Neural crest cell (in vitro differentiated cells): ENCODE measurements at places on chromosomes 7 and 10.
A peak's percentile ranks its signal among the peaks of the same experiment; 100 is the strongest.

DNA sequence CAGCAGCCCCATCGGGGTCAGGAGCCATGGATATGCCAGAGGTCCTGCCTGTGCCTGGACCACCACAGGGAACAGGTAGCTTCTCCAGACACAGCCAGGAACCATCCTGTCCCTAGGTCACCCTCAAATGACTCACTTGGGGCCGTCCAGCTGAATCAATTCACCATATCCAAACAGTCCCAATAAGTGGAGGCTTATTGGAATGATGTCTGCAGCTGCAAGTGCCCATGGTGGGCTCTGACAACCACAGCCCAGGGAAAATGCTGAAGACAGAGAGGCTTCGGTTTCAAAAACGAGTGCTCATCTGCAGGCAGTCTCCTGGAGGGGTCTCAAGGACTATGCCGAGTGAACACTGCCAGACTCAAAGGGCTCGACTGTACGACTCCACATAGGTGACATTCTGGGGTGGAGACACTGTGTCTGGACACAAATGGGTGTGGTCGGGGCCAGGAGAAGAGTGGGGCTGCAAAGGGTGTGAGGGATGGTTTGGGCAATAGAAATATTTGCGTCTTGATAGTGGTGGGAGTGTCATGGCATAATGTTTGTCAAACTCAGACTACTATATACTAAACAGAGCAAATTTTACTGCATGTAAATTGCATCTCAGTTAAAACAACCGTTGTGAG is 204.8 kb downstream of the TNS3 start:
- DNase-seq: no peak

- no peak for DNase-seq
These were observed 14.4 kb downstream of the RNF216 start for GRCh38 chr7:5767066-5767465.

DNA sequence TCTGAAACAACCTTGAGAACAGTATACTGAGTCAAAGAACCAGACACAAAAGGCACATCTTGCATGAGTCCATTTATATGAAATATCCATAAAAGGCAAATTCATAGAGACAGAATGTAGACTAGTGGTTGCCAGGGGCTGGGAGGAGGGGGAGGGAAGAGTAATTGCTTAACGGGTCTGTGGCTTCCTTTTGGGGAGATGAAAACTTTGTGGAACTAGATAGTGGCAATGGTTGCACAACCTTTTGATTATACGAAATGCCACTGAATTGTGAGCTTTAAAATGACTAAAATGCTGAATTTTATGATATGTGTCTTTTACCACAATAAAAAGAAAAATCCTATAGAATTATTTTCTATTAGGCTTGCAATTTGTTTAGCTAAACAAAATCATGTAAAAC is 16.8 kb downstream of the ADRB1 start:
- no peak for DNase-seq

- DNase-seq: no peak
These were observed 262.8 kb downstream of the BBS9 start for GRCh38 chr7:33392148-33392547.

GRCh38 chr10:4526311-4526731 is 299.7 kb upstream of the AKR1E2 start:
- DNase-seq: no peak

- DNase-seq: peak; percentile 37
These were observed 46.3 kb downstream of the PKD1L1 start for GRCh38 chr7:47902013-47902412.

- DNase-seq: peak; percentile 26
These were observed 1.3 kb upstream of the FZD8 start for GRCh38 chr10:35643151-35644049.

DNA sequence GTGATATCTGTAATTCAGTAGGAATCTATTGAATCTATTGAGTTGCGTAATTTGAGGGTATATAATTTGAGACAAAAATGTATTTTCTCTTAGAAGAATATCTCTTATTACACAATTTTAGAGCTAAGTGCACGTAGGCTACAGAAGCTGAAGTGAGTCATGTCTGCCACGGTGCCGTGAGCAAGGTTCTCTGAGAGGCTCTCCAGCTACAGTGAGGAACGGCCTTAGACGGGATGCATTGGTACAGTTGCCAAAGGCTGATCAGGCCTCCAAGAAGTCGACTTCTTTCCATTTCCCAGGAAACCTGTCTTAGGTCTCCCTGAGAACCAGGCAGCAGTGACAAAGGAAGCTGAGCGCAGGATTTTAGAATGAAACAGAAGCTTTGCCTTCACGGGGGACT is 28.6 kb downstream of the TCERG1L start:
- DNase-seq: no peak

DNA sequence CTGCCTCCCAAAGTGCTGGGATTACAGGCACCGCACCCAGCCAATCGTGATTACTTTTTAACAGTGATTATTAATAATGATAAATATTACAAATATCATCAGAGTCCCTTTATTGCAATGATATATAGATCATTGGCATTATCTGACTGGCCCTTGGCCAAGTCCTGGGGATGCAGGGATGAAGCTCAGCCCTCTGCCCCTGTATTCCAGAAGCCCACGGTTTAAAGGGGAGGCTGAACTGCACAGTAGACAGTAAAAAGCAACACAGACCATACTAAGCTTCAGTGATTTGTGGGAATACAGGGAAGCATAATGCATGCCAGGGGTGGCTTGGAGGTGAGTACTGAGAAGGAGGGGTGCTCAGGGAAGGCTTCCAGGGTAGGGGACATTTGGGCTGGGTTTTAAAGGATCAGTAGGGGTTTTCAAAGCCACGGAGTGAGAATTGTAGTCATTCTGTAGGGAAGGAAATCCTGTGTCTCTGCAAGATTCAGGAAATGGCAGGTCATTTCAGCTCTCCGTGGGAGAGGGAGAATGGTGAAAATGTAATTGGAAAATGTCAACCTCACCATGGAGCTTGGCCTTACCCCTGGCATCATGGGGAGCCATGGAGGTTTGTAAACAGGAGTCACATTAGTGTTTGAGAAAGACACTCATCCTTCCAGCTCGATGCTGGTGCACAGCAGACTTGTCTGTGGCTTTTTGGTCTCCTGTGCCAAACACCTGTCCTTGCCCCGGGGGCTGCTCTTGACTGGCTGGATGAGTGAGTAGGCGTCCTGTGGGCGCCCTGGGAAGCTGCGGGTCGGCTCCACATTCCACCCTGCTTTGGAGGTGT is 8.8 kb downstream of the ADAMTS14 start:
- DNase-seq: no peak

DNA sequence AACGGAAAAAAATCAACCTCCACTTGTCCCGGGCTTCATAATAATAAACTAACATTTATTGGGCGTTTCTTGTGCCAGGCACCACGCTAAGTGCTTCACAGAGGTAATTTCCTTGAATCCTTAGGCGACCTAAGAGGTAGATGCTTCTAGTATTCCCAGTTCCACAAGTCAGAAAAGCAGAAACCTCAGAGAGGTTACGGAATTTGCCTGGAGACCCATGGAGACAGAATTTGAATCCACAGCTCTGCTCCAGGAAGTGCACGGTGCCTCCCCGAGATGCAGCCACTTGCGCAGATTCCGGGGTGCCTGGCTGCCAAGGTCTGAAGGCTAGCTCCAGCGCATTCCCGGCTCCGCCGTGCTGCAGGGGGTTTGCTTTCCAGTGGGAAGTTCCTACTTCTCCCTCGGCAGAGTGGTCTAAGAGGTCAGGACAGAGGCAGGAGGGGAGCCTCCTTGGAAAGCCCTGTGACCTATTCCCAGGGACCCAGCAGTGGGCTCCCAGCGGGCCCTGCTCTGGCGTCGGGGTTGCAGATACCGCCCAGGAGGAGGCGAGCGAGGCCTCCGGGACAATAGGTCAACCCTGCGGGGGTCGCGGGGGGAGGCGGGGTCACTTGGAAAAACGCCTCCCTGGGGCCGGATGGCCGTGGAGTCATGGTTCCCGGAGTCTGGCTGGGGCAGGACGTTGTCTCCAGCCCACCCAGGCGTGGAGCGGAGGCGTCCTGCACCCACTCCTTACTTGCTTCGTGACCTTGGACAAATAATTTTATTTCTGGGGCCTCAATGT is 10.1 kb upstream of the NKX2-3 start:
- no peak for DNase-seq

GRCh38 chr10:76459016-76459730 is 1027.7 kb downstream of the LRMDA start:
- DNase-seq: no peak

GRCh38 chr10:44395396-44395795 is 10.5 kb upstream of the CXCL12 start:
- no peak for DNase-seq

- no peak for DNase-seq
These were observed 257 bp downstream of the WAC start for GRCh38 chr10:28533186-28533564.

DNA sequence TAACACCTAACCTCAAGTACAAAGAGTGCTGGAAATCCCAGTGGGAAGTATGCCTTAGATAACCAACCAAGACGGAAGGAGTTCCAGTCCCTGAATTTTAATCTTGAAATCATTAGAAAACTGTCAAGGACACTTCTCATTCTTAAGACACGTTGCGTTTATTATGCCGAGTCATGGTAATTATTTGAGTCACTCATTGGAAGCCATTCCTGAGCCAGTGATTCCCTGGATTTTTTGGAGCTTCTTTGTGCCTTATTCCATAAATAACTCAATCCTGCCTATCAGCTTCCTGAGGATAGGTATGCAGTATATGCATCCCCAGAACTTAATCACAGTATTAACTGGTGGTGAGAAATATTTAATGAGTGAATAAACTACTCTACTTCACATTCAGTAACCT is 77.4 kb downstream of the PPP1R17 start:
- DNase-seq: no peak

DNA sequence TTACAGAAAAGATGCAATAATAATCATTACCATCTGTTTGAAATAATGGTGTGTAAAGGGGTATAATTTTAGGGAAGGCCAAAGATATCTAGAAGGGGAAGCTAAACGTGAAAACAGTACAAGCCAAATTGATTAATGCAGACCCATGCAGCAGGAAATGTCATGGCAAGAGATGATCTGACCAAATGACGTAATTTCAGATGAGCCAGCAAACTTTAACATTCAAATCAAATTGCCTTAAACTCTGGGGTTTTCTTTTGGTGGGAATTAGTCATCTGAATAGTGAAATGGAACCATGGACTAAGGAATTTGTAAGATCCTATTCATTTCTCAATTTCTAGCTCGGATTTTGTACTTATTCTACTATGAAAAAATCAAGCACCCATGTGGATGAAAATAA is 21.4 kb upstream of the SCIN start:
- no peak for DNase-seq

DNA sequence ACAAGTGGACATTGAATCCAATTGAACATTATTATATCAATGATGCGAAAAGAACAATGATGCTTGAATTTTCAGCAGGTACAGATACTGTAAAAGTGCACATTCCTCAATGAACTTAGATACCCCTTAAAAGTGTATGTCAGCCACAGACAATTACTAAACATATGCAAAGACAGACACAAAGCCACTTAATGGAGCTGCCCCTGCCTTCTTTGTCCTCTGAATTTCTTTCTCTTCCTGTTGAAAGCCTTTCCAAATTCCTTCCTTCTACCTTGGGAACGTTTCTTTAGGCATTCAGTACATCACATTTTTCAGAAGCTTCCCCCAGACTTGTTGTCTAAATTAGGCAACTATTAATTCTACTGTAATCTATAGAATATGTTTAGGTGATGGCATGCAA is 706.8 kb upstream of the MBL2 start:
- DNase-seq: no peak

GRCh38 chr7:46848311-46848710 is 733.6 kb downstream of the TNS3 start:
- DNase-seq: no peak
